ENCODE measurements at places on chromosomes 11 and 22. TPM values are rescaled to one million over a fixed set of nuclear protein-coding genes. Genes with fewer than 3 reads are reported as not detected.
A peak's percentile ranks its signal among the peaks of the same experiment; 100 is the strongest.

DNA sequence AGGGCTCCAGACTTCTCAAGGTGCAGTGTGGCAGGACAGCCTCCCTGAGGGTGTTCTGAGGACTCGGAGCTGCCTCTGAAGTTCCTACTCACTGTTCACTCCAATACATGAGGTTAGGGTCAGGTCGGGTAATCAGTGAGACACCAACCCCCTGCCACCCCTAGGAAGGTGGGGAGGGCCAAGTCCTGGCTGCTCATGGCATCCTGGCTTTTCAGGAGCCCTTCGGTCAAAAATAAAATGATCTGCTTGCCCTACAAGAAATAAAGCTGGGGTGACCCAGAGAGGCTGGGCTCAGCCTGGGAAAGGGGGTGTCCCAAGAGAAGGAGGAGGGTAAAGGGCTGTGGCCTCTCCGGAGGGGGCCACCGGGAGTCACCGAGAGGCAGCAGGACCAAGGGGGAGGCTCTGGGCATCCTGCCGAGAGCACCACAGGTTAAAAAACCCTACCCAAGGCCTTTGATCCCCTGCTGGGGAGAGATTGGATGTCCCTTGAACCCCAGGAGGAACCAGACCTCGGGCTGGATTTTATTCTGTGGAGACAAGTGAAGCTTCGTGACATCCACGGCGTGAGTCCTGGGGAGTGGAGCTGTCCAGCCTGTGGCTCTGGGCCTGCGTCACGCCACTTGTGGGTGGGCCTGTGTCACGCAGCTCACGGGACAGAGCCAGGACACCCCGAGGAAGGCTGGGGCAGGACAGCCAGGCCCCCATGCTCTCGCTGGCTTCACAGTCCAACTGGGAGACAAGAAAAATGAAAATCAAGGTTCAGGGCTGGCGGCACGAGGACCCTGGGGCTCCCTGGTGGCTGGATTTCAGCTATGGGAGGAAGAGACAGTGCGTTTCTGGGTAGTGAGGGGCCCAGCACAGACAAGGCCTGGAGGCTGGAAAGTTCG, 102.2 kb upstream of the FGF3 start:
- no peak for DNase-seq

DNA sequence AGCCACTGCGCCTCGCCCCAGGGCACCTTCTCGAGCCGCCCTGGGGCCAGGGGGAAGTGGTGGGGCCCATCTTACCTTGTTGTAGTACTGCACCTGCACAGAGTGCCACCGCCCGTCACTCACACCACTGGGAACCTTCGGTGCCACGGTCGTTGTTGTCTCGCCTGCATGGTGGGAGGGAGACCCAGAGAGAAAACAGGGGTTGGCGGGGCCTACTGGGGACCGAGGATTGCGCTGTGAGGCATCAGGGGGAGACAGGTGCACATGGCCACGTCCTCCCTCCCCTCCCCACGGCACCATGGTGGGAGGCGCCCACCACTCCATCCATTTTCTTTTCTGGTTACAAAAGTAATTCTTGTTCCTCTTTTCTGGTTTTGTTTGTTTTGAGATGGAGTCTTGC, 97.8 kb downstream of the TRMU start:
- DNase-seq: no peak

- peak; percentile 2 for DNase-seq
Measured at GRCh38 chr22:32985899-32986765, 72.0 kb downstream of the SYN3 start.

GRCh38 chr11:126318574-126319373, 14.9 kb downstream of the DCPS start:
- no peak for DNase-seq

GRCh38 chr11:92278791-92279433, 54.3 kb downstream of the FAT3 start:
- no peak for DNase-seq

DNA sequence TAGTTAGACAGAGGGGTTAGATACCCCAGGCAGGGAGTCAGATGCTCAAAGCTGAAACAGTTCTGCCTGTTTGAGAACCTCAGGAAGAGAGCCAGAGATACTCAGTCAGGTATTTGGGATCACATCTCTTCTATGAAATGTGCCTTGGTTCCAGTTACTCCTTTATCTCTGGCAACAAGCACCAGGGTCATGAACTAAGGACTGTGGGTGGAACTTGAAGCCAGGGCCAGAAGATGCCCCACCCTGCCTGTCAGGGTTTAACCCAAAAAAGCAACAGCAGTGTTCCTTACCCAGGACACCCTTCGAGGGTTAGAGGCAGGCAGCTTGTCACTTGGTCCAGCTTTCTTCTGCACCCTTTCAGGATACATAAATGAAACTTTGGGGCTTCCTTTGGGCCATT, 15.0 kb upstream of the WT1 start:
- DNase-seq: no peak

GRCh38 chr22:19713650-19714311, 522 bp upstream of the SEPTIN5 start:
- DNase-seq: no peak

DNA sequence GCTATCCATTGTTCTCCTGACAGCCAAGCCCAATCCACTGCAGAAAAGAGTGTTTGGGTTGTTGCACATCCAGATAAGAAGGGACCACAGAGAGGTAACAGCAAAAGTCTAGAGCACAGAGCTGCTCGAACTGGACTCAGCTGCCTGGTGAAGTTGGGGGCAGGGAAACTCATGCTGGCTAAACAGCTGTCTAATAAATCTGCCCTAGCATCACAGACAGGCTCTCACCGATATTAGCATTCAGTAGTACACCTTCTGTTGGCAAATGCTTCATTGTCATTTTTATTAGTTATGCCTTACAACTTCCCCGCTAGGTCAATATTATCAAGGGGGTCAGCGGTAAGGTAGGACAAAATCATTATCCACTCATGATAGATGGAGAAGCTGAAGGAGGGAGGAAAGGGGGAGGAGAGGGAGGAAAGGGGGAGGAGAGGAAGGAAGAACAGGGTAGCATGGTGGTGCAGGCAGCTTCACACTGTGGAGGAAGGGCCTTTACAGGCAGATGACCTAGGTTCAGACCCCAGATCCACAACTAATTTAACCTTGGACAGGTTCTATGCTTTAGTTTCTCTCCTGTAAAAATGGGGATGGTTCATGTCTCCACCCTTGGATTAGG, 102.7 kb downstream of the LARGE1 start:
- DNase-seq: no peak

DNA sequence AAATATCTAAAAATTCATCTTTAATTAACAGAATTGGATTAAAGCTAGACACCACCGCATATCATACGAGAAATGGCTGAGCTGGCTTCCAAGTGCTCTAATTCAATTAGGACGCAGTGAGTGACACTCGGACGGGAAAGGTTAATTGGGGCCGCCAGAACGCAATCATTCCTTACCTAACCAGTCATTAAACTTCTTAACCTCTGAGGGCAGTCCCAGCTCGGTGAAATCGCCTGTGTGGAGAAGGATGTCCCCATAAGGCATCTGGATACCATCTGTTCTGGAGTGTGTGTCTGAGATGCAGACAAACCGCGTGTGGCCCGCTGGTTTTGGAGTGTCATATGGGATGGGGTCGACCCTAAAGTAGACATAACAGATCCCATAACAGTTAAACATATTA, 50.3 kb downstream of the MPPED2 start:
- no peak for DNase-seq

Gene ANO1
- total RNA-seq: not detected

Gene LRRC74B
- total RNA-seq: not detected

GRCh38 chr11:96875712-96876111, 485.9 kb downstream of the JRKL start:
- DNase-seq: no peak

- no peak for DNase-seq
Measured at GRCh38 chr11:121550247-121551030, 97.7 kb upstream of the SORL1-AS1 start.

Gene C1QTNF5
- total RNA-seq: not detected

- DNase-seq: peak; percentile 31
Measured at GRCh38 chr11:19660076-19660475, 52.6 kb upstream of the NAV2 start.

GRCh38 chr11:70445605-70446004, 47.3 kb downstream of the CTTN start:
- DNase-seq: no peak

Gene PLAAT3
- 3.6 TPM for total RNA-seq

GRCh38 chr11:132078264-132079076, 708.1 kb downstream of the NTM start:
- DNase-seq: no peak

- DNase-seq: no peak
Measured at GRCh38 chr11:125082611-125083311, 19.7 kb downstream of the SLC37A2 start.

GRCh38 chr11:102269927-102270326, 47.4 kb upstream of the BIRC3 start:
- no peak for DNase-seq

GRCh38 chr11:130827451-130828377, 88.6 kb downstream of the SNX19 start:
- no peak for DNase-seq

GRCh38 chr22:50325444-50326224, 1.2 kb downstream of the DENND6B start:
- DNase-seq: no peak

Gene AMPD3
- total RNA-seq: 13.2 TPM

DNA sequence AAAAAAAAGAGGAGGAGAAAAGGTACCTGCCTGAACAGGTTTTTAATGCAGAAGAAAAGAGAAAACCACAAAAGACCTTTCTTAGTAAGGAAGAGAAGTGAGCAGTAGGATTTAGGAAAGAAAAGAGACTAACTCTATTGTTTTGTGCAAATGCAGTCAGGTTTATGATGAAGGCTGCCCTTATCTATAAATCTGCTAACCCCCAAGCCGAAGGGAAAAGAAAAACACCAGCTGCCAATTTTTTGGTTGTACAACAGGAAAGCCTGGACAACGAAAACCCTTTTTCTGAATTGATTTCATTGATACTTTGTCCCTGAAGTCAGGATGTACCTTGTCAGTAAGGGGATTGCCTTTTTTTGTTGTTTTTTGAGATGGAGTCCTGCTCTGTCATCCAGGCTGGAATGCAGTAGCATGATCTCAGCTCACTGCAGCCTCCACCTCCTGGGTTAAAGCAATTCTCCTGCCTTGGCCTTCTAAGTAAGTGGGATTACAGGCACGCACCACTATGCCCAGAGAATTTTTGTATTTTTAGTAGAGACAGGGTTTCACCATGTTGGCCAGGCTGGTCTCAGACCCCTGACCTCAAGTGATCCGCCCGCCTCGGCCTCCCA, 21.2 kb downstream of the POLD4 start:
- no peak for DNase-seq

Gene PISD
- total RNA-seq: 23.4 TPM

Data from CD4-positive, alpha-beta T cell (primary cell).